ENCODE measurements at places on chromosomes 6 and 20.

DNA sequence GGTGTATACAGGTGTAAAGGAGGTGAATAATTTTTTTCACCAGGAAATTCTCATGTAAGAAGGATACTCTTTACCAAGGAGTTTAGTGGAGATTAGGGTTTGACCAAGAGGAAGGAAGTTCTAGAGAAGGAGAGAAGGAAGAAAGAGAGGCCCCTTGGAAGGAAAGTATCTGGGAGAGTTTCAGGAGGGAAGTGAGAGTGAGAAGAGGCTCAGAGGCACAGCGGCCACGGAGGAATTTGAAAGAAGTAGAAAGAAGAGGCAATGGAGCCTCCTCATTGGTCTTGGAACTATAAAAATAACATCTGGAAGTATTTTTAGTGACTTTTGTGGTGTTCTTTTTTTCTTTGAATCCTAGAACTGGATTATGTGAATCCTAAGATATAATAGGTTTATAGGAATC, 50.8 kb upstream of the MCUR1 start:
- no peak for DNase-seq

- DNase-seq = no peak
Observed at GRCh38 chr6:156396791-156397418, 380.3 kb upstream of the ARID1B start.

DNA sequence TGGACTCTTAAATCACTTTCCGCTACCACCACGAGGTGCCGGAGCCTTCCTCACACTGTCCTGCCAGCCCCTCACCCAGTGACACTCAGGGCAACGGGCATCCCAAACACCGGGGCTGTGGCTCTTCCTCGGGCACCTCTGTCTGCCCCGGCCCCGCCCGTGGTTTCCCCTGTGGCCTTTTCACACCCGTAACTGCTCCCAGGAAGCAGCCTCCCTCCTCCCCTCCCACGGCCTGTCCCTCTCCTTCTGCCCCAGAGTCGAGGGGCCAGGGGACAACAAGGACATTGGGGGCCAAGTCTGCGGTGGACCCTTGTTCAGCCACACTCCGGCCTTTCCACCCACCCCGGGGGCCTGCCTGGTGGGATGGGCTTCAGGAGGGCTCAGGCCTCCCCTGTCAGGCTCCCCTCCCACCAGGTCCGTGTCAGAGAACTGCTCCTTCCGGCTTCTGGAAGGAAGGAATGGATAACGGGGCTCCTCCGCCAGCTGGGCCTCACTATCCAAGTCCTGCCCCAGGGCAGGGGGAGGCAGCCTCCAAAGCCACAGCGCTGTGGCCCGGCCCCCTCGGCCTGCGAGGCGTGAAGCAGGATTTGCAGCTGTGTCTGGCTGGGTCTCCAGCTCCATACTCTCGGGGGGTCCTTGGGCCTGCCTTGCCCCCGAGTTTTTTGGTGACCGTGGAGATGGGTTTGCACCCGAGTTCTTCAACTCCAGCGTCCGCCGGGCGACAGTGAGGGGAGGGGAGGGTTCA, 54.7 kb upstream of the CHRNA4 start:
- no peak for DNase-seq

- DNase-seq = no peak
Observed at GRCh38 chr6:122631571-122632249, 21.5 kb downstream of the PKIB start.

GRCh38 chr6:159152782-159153181, 16.4 kb upstream of the FNDC1 start:
- no peak for DNase-seq

- no peak for DNase-seq
Observed at GRCh38 chr6:105990151-105990550, 96.0 kb upstream of the PRDM1 start.

DNA sequence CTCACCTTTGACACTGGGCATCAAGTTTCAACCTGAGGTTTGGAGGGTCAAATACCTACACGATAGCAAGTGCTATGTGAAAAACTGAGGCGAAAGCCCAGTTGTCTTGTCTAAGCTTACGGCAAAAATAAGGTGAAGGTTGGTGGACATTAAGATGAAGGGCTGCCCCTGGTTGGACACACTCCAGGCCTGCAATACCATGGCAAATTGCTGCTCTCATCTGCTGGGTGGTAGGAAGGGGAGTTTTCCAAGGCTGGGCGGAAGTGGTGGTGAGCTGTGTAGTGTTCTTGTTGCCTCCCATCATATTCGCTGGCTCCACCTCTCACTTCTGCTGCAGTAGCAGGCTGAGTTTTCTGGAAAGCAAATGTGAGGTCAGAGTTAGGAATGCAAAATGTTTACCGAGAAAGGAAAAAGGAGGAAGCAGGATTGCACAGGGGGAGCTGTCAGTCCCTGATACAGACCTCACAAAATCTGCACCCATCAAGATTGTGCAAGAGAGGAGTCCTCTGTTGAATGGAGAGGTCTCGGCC, 33.7 kb downstream of the SCP2D1 start:
- DNase-seq = no peak
